Stimulated activated CD4-positive, alpha-beta T cell treated with anti-CD3 and anti-CD28 coated beads, Interleukin-15, amount 100 ng/mL, for 1 hour (primary cell): ENCODE measurements at places on chromosomes 1 and 21.

GRCh38 chr1:11757047-11757446 is 4.9 kb upstream of the C1orf167 start:
- DNase-seq, result no peak

DNA sequence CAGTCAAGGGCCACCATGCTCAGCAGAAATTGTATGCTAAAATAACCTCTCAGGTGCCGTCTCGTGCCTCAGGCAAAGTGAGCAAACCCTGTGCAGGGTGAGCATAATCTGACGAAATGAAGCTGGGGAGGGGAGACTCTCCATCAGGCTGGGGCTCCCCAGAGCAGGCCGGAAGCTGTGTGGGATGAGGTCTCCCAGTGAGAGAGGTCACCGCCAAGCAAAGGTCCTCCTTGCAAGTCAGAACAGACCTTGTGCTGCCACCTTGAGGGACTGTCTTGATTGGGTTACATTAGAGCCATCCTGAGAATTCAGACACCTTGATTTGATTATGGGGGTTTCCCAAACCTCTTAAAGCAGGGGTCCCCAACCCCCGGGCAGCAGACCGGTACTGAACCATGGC is 64.2 kb downstream of the ZNF684 start:
- no peak for DNase-seq

DNA sequence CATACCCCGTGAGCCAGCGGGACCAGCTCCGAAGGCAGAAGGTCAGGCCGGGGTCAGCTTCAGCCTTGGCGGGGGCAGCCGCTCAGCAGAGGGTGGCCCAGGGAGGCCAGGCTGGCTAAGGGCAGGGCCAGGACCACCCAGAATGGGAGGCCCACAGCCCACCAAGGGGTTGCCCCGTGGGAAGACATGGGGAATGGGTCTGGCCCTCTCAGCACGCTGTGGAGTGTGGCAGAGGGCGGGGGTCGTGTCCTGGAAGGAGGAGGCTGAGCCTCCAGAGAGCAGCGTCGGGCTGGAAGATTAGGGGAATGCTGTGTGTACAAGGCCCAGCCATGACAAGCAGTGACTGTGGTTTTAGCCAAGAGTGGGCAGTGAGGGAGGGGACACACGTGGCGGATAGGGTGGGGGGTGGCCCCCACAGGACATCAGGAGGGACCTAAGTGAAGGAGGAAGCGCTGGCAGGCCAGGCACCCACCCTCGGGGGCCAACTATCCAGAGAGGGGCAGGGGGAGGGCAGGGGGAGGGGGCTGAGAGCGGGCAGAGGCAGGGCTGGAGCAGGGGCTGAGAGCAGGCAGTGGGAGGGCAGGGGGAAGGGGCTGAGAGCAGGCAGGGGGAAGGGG is 43.9 kb upstream of the POFUT2 start:
- no peak for DNase-seq

DNA sequence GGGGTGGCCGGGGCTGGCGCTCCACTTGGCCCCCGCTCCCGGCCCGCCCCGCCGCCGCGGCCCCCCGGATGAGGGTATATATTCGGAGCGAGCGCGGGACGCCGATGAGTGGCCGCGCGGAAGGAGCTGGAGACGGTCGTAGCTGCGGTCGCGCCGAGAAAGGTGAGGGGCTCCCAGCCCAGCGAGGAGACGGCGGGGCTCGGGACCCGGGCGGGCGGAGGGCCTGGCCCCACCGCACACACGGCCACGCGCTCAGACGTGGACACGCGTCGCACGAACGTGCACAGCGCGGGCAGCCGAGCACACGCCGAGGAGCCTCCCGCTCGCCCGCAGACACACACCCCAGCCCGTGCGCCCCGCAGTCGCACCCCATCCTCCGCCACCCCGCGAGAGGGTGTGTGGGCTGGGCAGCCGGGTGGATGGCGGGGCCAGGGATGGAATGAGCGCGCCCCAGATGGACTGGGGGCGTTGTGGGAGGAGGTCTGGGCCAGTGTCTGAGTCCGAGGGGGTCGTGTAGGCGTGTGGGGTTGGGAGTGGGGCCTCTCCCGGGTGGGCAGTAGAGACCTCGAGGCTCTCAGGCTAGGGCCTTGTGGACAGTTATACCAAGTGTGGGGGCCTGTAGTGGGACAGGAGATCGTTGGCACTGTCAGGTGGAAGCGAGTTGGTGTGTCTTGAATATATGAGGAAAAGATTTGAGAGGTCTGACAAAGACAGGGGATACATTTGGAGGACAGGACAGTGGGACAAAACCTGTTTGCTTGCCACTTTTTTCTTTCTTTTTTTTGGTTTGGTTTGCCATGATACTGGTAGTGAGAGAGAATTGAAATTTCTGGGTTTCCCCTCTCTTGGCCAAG is at the start of gene UAP1:
Gene UAP1, plus strand, starts transcription at position 107 of the 854 bp plus-strand sequence. CDS start 4,347 bp downstream, outside the sequence.
- DNase-seq, result peak; percentile 1

GRCh38 chr1:95578462-95578861 is 344.5 kb downstream of the RWDD3 start:
- DNase-seq, result no peak

DNA sequence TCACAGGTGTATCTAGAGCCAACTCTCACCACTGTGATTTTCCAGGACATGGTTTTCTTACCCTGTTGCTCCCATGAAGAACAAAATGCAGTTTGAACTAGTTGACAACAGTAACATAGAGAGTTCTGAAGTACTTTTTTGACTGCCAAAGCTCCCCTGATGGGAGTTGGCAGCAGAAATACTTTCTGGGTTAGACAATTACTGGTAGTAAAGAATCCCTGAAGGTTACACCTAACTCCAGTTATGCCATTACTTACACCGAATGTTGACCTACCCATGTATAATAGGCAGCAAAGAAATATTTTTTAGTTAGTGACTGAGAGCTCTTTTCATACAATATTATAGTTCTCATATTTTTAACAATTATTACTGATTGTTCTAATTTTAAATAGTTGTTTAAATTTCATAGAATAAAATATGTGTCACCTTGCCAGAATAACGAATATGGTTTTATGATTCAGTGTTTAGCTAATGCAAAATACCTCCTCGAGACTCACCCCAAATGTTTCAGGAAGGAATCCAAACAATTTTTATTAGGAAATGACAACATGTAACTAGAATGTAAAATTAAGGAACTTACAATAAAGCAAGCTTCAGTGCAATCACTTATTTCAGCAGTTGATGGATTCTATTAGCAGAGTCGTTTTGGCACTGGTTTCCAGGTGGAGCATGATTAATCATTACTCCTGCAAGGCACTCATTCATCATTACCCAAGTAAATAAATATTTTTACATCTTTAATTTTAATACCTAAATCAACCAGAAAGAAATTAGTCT is 237.6 kb downstream of the MRPL39 start:
- DNase-seq, result no peak

- no peak for DNase-seq
These were observed 415.0 kb downstream of the HLX start for GRCh38 chr1:221294242-221294641.

GRCh38 chr1:172467446-172467845 is 23.6 kb upstream of the PIGC start:
- DNase-seq, result no peak

- no peak for DNase-seq
These were observed 22.5 kb downstream of the XCL1 start for GRCh38 chr1:168598892-168599291.

GRCh38 chr1:84998642-84999280 is 1.8 kb upstream of the MCOLN2 start:
- no peak for DNase-seq

DNA sequence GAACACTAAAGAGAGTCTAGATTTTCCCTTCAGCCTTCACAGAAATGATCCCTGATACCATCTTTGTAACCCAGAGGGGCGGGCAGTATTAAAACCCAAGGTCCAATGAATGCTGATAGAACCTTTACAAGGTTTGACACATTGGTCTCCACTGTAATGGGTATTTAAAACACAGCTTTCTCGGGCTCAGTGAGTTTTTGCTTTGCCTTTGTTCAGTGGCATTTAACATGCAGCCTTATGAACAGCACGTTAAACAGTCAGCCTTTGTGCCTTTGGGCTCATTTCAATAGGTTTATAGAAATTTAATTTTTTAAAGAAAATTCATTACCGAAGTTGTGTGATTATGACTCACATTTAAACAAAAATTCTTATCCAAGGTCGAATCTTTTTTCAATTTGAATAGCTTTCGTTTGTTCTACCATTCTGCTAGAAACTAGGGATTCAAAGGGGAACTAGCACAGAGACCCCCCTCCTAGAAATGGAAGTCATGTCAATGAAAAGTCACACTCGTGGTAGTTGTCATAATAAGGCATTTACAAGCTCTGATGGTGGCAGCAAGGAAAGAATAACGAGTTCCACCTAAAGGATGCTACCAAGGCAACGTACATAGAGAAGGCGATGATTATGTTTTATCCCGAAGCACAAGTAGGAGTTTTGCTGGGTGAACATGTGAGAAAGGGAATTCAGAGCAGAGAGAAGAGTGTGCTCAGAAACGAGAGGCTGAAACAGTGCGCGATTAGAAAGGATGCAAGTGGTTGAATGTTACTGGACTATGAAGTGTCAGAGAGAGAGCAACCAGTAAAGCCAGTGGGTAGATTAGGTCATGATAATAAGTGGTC is 66.2 kb downstream of the SGIP1 start:
- no peak for DNase-seq

- DNase-seq, result no peak
These were observed 448.1 kb upstream of the B3GALT2 start for GRCh38 chr1:193634470-193634869.
